ENCODE measurements at places on chromosomes 6 and 20.

GRCh38 chr20:56437196-56437960, 25.3 kb downstream of the CASS4 start:
- no peak for DNase-seq

GRCh38 chr6:24524805-24525204, 30.0 kb downstream of the ALDH5A1 start:
- peak; percentile 10 for DNase-seq

GRCh38 chr6:46338131-46338530, 153.1 kb downstream of the RCAN2 start:
- no peak for DNase-seq

GRCh38 chr6:137171824-137172733, 1.4 kb downstream of the IL22RA2 start:
- no peak for DNase-seq

- DNase-seq: no peak
Observed at GRCh38 chr6:42974919-42975505, 4.0 kb downstream of the PEX6 start.

DNA sequence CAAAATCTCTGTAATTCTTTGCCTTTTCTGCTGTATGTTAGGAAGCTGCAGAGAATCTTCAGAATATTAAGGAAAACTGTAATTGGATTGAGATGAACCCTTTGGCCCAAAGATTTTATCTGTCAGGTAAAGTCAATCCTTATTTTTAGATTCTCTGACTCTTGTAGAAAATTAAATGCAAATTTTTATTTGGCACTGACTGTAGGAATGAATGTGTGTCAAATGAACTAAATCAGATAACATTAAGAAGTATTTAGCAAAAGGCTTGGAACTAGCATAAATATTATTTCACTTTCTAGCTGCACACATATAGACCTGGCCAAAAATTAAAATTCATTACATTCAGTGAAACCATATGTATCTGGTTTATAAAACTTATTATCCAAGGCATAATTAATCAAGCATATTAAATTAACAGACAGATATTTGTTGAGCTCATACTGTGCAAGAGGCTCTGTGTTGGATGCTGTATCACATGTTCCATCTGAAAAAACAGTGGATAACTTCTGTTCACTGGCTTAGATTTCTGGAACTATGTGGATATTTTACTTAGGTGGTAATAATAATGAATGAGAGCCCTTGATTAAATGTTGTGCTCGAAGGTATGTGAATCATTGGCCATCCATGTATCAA, 124.8 kb downstream of the HDGFL1 start:
- no peak for DNase-seq

DNA sequence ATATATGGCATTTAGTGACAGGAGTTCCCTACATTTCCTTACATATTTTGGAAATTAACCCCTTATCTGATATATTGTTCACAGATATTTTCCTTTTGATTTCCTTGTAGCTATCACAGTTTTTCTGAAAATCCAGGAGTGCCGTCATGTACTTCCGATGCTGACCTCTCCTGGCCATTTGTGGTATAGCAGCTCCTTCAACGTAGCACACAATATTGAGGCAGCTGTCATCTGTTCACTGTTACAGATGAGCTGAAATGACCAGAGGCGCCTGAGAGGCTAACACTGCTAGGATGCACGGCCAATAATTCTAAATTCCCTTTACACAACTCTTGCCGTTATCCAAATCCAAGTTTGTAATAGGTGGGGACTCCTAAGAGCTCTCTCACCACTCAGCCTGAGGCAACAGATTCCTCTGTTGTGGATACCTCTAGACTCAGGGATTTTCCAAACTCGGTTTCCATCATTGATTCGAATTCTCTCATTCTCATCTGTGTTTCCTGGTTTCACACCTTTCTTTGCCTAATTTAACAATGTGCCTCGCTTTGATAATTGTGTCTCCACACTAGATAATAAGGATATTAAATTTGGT, 53.0 kb downstream of the MMUT start:
- peak; percentile 66 for DNase-seq

DNA sequence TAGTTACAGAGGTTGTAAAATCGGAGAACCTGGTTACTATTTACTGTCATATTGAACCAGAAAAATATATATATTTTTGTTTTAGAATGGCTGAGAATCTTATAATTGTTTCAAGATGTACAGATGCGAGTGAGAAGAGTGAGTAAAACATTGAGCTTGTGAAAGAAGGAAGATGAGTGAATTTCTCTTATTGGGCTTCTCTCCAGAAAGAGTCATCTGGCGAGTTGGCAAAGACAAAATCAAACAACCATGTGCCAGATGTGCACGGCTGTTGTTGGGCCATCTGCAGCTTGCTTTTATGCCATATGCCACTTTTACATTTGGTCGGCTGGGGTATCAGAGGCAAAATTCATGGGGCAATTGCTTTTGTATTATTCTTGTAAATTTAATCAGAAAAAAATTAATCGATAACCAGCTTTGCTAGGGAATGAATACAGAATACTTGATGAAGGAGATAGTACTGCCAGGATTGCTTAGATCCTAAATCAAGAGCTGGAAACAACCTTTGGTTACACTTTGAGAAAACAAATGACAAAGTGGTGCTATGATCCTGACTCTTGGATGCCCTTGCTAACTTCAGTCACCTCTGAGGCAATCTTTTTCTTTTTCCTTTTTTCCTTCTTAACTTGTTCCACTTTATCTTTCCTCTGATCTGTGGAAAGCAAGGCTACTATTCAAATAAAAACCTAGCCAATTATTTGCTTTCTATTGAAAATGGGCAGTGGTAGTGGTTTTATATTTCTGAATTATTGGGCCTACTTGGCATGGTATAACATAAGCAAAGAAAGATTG, 97.1 kb upstream of the GRIK2 start:
- no peak for DNase-seq

GRCh38 chr20:50867805-50868204, 63.4 kb downstream of the ADNP start:
- no peak for DNase-seq

- DNase-seq: no peak
Observed at GRCh38 chr20:50339466-50339901, 148.9 kb downstream of the CEBPB start.

- no peak for DNase-seq
Observed at GRCh38 chr6:42295677-42296076, 78.0 kb upstream of the MRPS10 start.

DNA sequence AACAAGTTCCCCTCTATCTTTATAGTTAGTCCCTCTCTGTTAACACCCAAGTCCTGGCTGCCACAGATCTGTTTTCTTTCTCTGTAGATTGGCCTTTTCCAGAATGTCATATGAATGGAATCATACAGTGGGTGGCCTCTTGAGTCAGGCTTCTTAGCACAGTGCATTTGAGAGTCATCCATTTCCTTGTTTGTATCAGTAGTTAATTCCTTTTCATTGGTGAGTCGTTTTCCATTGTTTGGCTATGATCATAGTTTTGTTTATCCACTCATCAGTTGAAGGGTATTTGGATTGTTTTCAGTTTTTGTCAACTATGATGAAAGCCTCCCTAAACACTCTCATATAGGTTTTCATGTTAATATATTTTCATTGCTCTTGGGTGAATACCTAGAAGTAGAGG, 248.3 kb downstream of the ARID1B start:
- no peak for DNase-seq

- no peak for DNase-seq
Observed at GRCh38 chr6:28727559-28728211, 196.1 kb downstream of the TRIM27 start.

DNA sequence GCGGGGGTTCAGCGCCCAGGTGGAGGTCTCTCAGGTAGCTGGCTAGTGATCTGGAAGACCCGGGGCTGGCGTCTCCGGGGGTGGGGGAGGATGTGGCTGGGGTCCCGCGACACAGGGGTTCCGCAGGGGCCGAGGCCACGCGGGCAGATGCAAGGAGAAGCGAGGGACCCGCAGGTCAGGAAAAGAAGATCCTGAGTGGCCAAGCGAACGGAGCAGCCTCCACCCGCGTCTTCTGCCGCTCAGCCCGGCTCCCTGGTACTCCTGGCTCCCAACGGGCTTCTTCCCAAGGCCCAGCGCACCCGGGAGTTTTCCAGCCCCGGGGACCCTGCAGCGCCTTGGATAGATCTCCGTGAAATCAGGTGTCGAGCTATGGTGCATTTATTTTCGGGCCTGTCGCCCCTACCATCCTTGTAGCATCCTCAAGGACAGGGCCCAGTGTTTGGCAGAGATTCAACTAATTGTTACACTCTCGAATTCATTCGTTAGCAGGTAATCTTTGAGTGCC, 682 bp upstream of the CHD6 start:
- DNase-seq: no peak

- no peak for DNase-seq
Observed at GRCh38 chr6:16305246-16305725, 66.9 kb downstream of the GMPR start.

DNA sequence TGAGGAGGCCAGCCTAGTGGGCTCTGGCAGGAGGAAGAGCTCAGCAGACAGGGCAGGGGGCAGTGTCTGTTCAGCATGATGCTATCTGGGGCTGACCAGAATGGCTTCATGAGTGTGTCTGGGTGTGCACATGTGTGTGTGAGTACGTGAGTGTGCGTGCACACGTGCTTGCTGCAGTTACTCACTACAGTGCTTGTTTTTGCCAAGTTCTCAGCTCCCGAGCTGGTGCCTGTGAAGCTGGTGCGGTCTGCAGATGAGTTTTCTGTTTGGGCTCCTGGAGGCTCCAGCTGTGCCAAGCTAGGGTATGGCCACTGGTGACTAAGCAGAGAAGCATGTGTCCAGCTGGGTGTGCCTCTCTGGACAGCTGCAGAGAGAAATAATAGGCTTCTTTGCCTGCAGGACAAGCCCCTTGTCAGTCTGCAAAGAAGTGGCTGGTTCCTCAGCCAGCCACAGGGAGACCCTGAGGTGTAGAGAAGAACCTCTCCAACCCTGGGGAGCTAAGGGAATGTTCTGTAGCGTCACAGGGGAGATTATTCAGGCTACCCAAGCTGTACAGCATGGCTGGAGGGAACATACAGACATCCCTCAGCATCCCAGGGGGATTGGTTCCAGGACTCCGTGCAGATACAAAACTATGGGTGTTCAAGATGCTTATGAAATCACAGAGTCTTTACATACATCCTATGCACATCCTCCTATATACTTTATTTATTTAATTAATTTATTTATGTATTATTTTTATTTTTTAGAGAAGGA, 40.2 kb upstream of the FAM50B start:
- peak; percentile 79 for DNase-seq

DNA sequence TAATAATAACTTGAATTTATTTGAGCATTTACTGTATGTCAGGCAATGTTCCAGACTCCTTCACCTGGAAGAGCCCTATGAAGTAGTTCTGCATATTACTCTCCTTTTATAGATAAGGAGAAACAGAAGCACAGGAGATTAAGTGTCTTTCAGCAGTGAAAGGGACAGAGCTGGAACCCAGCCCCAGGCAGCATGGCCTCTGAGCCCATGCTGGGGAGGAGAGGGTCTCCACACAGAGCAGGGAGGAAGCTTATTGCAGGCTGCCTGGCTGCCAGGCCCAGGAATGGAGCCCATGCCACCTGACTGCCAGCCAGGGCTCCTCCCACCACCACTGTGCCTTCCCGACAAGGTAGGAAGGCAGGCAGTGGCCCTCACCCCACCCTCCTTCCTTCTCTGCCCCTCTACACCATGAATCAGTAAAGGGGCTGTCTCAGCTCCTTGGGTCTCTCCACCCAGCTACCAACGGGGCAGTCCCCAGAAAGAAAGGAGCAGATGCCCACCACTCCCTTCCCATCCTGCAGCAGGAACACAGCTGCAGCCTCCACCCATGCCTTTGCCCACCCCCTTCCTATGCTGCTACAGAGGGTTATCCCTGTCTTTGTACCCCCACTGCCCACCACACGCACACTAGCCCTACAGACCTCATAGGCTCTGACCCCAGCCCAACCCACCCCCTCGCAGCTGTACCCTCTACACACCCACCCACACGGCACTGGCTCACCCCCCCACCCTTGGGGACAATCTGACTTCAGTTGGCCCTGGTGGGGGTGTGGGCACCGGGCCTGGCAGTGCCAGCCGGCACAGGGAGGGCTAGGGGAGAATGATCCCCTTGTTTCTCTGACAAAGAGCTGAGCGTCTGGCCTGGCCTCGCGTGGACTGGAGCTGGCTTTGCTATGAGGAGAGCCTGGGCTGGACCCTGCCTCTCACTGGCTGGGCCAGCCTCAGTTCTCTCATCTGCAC, 41.8 kb downstream of the TFEB start:
- DNase-seq: peak; percentile 81

DNA sequence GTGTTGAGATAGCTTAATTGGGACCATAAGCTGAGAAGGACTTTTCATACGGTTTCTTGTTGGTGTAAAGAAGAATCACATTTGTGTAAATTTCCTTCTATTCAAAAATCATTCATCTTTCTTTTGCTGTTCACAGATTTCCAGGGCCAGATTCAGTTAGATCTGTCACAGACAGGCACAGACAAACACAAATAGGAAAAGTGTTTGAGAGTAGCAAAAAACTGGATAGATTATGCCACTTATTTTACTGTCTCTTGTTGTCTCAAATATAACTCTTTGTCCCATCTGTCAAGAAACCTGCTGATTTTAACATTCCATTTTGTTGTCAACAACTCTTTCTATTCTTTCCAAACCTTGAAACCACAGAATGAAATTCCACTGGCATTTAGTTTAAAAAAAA, 142.8 kb downstream of the ID4 start:
- no peak for DNase-seq

GRCh38 chr6:25224242-25224641, 54.9 kb upstream of the CARMIL1 start:
- no peak for DNase-seq

DNA sequence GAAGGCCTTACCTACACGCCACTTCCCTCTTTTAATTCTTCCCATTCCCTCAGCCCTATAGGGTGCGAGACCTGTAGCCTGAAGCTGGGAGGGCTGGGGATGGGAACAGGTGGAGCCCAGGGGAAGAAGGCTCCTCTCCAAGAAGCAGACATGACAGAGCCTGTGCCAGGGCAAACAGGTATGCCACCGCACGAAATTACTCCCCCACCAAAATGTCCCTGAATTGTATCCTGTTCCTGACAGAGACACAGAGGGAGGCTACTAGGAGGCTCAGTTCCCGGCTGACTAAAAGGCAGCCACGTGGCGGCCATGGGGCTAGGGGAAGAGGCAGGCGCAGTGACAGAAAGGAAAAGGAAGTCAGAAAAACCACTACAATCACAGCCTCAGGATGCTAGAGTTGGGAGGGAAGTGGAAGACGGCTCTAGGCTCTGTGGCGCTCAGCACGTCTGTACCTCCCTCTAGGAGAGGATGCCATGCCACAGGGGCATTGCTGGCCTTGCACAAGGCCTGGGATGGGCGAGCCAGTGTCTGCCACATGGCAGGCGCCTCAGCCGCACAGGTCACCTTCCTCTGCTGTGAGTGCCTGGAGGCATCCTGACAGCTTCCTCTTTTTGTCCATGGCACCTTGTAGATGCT, 27.7 kb downstream of the TFEB start:
- DNase-seq: no peak

DNA sequence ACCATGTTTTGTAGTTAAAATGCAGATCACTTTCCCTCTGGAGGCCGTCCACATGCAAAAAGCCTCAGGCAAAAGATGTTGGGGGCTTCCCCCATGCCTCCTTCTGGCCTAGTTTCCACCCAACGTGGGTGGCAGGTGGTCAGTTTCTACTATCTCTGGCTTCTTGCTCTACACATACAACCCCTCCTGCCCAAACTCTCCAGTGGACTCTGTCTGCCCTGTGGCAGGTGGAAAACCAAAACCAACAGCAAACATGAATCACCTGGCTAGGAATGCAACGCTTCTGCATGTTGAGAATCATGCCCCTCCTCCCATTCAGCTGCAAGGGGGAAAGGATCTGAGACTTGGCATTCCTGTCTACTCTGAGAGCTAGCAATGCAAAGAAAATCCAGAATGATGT, 94.8 kb downstream of the MBOAT1 start:
- DNase-seq: no peak

Data from posterior cingulate gyrus (tissue), 11 donors.